Neuronal stem cell (in vitro differentiated cells): ENCODE measurements at places on chromosomes 7 and 10.

GRCh38 chr7:28067171-28067570 is 113.4 kb downstream of the JAZF1 start:
- no peak overlapping the region for H3K27ac ChIP-seq
- peaks cover 7% of the 10 kb centered on the region for H3K27me3 ChIP-seq
- no peaks in the 10 kb centered on the region for H3K36me3 ChIP-seq
- H3K4me3 ChIP-seq, result no peak overlapping the region

DNA sequence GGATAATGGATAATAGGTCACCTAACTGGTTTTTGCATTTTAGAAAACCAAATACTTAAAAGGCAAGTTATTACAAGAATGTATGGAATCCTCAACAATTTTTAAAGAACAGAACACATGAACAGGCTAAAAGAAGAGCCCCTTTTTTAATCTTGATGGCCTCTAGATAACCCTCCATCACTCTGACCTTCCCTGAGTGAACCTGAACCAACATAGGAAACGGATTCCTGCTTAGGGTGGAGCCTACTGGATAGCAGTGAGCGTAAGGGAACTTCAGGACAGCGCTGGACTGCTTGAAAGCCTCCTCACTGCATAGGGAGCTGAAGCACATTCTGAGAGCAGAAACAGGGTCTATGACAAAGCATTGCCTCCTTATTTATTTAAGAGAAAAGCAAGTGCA is 20.5 kb downstream of the TRPV5 start:
- H3K27me3 ChIP-seq, result no peaks in the 10 kb centered on the region
- no peak overlapping the region for H3K4me3 ChIP-seq
- H3K4me1 ChIP-seq, result no peaks in the 10 kb centered on the region
- no peak for DNase-seq
- H3K27ac ChIP-seq, result no peak overlapping the region

GRCh38 chr7:94355454-94355853 is 39.2 kb upstream of the COL1A2 start:
- H3K4me1 ChIP-seq, result no peaks in the 10 kb centered on the region
- no peaks in the 10 kb centered on the region for H3K27me3 ChIP-seq
- DNase-seq, result no peak
- H3K4me3 ChIP-seq, result no peak overlapping the region
- no peaks in the 10 kb centered on the region for H3K36me3 ChIP-seq

- H3K27me3 ChIP-seq, result no peaks in the 10 kb centered on the region
- H3K4me3 ChIP-seq, result no peak overlapping the region
- peaks cover 2% of the 10 kb centered on the region for H3K4me1 ChIP-seq
- H3K27ac ChIP-seq, result no peak overlapping the region
Measured at GRCh38 chr10:88169037-88169319, 305.6 kb downstream of the PTEN start.

- DNase-seq, result no peak
- no peaks in the 10 kb centered on the region for H3K4me1 ChIP-seq
- no peaks in the 10 kb centered on the region for H3K36me3 ChIP-seq
- H3K27ac ChIP-seq, result no peak overlapping the region
Measured at GRCh38 chr10:114881901-114882300, 56.1 kb upstream of the TRUB1 start.

DNA sequence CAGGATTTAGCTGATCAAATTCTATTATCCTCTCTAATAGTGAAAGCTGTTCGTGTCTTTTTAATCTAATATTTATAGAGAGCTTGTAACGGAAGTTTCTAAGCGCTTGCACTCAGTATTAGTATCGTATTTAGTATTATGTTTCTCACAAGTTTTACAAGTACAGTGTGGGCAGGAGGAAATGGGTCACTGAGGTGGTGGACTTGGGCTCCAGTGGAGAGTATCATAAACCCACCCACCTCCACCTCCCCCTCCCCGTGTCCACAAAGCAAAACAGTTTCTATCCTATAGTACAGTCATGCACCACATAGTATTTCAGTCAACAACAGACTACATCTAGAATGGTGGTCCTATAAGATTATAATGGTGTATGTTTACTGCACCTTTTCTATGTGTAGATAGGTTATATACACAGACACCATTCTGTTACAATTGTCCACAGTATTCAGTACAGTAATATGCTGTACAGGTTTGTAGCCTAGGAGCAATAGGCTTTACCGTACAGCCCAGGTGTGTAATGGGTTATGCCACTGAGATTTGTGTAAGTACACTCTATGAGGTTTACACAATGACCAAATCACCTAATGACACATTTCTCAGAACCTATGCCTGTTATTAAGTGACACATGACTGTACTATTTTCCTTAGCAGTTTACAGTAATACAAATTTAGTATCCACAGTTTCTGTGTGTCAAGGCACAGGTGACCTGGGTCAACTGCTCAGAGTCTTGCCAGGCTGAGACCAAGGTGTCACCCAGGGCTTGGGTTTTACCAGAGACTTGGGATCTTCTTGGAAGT is 1021.3 kb upstream of the C7orf33 start:
- no peaks in the 10 kb centered on the region for H3K36me3 ChIP-seq
- H3K4me3 ChIP-seq, result no peak overlapping the region
- H3K4me1 ChIP-seq, result peaks cover 2% of the 10 kb centered on the region
- no peaks in the 10 kb centered on the region for H3K27me3 ChIP-seq
- no peak overlapping the region for H3K27ac ChIP-seq
- DNase-seq, result no peak

DNA sequence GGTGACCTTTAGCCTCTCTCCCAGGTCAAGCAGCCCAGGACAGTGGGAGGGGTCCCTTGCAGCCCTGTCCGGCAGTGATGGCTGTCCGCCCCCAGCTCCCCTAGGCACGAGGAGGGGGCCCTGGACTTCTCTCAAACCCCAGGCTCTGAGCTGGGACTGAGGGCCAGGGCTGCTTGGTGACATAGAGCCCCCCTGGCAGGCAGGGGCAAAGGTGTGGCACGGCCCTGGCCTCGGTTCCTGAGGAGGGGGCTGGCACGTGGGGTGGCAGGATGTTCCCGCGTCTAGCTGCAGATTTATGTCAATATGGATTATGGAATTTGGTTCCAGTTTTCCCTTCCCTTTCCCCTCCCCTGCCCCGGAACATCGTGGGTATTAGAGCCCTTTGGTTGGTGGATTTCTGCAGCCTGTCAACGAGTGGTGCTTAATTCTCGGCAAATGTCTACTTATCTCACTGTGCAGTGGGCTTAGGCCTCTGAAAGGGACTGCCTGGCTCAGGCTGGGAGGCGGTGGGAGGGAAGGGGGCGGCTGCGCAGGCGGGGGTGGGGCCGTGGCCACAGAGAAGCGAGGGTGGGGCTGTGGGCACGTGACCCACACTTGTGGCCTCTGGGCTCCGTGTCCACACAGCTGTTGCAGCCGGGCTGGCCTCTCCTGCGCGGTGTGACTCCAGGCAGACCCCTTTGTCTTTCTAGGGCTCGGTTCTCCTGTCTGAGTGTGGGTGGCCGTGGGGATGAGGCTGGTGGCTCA is 19.3 kb downstream of the UNCX start:
- H3K4me1 ChIP-seq, result peaks cover 20% of the 10 kb centered on the region
- H3K36me3 ChIP-seq, result no peaks in the 10 kb centered on the region
- DNase-seq, result no peak
- H3K27ac ChIP-seq, result no peak overlapping the region

DNA sequence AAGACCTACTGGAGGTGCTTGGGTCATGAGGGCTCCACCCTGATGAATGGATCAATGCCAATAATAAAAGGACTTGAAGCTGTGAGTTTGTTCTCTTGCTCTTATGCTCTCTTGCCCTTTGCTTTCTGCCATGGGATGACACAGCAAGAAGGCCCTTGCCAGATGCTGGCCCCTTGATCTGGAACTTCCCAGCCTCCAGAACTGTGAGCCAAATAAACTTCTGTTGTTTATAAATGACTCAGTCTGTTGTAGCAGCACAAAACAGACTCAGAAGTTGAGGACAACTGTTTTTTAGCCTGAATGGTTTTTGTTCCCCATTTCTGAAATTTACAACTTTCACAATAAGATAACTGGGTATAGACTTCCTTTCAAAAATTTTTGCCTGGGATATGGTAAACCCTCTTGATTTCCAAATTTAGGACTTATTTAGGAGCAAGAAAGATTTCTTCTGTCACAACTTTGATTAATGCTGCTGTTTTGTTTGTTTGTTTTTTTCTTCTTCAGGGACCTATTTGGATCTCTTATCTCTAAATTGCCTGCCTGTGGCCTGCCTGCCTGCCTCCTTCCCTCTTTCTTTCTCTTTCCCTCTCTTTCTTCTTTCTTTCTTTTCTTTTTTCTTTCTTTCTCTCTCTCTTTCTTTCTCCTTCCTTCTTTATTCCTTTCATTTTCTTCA is 12.1 kb downstream of the ENTPD1 start:
- H3K4me3 ChIP-seq, result no peak overlapping the region
- no peaks in the 10 kb centered on the region for H3K36me3 ChIP-seq
- no peak overlapping the region for H3K27ac ChIP-seq
- no peaks in the 10 kb centered on the region for H3K4me1 ChIP-seq
- no peaks in the 10 kb centered on the region for H3K27me3 ChIP-seq
- no peak for DNase-seq

- H3K27ac ChIP-seq, result no peak overlapping the region
- no peaks in the 10 kb centered on the region for H3K36me3 ChIP-seq
- H3K27me3 ChIP-seq, result no peaks in the 10 kb centered on the region
Measured at GRCh38 chr10:14491811-14492210, 161.1 kb upstream of the FRMD4A start.

GRCh38 chr7:132895231-132895630 is 186.7 kb downstream of the CHCHD3 start:
- H3K27ac ChIP-seq, result no peak overlapping the region
- H3K4me1 ChIP-seq, result no peaks in the 10 kb centered on the region
- no peak overlapping the region for H3K4me3 ChIP-seq
- H3K36me3 ChIP-seq, result no peaks in the 10 kb centered on the region
- no peak for DNase-seq

- no peaks in the 10 kb centered on the region for H3K27me3 ChIP-seq
- H3K36me3 ChIP-seq, result no peaks in the 10 kb centered on the region
- H3K27ac ChIP-seq, result no peak overlapping the region
- H3K4me3 ChIP-seq, result no peak overlapping the region
Measured at GRCh38 chr10:110215286-110216170, 8.1 kb downstream of the MXI1 start.

- H3K4me1 ChIP-seq, result no peaks in the 10 kb centered on the region
- H3K27me3 ChIP-seq, result no peaks in the 10 kb centered on the region
- DNase-seq, result no peak
- H3K4me3 ChIP-seq, result no peak overlapping the region
Measured at GRCh38 chr7:101453617-101454016, 90.9 kb downstream of the COL26A1 start.

GRCh38 chr7:8380130-8380529 is 53.3 kb upstream of the NXPH1 start:
- H3K36me3 ChIP-seq, result no peaks in the 10 kb centered on the region
- peaks cover 33% of the 10 kb centered on the region for H3K4me1 ChIP-seq
- H3K27me3 ChIP-seq, result no peaks in the 10 kb centered on the region
- DNase-seq, result no peak
- no peak overlapping the region for H3K27ac ChIP-seq
- no peak overlapping the region for H3K4me3 ChIP-seq

DNA sequence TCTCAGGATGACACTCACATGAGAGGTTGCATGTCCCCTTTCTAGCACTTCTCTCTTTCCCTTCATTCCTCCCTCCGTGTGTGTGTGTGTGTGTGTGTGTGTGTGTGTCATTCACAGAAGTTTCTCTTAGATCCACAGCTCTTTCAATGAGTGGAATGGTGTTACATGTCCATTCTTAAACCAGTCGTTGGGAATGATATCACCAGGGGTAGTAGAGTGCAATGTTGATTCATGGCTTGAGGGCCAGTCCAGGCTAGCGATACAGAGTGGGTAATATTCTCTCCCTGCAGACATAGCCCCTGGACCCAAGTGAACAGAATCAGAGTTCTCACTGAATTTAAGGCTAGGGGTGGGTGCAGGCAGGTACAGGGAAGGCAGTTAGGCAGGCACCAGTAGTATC is 187.8 kb downstream of the SDK1 start:
- H3K36me3 ChIP-seq, result no peaks in the 10 kb centered on the region
- H3K4me1 ChIP-seq, result no peaks in the 10 kb centered on the region
- H3K27me3 ChIP-seq, result no peaks in the 10 kb centered on the region
- no peak overlapping the region for H3K27ac ChIP-seq
- no peak overlapping the region for H3K4me3 ChIP-seq
- DNase-seq, result no peak

- peak; percentile 12 for DNase-seq
- H3K27ac ChIP-seq, result no peak overlapping the region
- H3K27me3 ChIP-seq, result peaks cover 12% of the 10 kb centered on the region
- no peaks in the 10 kb centered on the region for H3K4me1 ChIP-seq
- H3K4me3 ChIP-seq, result no peak overlapping the region
Measured at GRCh38 chr10:6667679-6668270, 87.7 kb upstream of the PRKCQ start.

- H3K4me1 ChIP-seq, result peaks cover 5% of the 10 kb centered on the region
- no peaks in the 10 kb centered on the region for H3K36me3 ChIP-seq
- H3K27me3 ChIP-seq, result peaks cover 98% of the 10 kb centered on the region
- H3K4me3 ChIP-seq, result no peak overlapping the region
- H3K27ac ChIP-seq, result no peak overlapping the region
Measured at GRCh38 chr7:157013101-157013500, 2.6 kb upstream of the MNX1 start.

DNA sequence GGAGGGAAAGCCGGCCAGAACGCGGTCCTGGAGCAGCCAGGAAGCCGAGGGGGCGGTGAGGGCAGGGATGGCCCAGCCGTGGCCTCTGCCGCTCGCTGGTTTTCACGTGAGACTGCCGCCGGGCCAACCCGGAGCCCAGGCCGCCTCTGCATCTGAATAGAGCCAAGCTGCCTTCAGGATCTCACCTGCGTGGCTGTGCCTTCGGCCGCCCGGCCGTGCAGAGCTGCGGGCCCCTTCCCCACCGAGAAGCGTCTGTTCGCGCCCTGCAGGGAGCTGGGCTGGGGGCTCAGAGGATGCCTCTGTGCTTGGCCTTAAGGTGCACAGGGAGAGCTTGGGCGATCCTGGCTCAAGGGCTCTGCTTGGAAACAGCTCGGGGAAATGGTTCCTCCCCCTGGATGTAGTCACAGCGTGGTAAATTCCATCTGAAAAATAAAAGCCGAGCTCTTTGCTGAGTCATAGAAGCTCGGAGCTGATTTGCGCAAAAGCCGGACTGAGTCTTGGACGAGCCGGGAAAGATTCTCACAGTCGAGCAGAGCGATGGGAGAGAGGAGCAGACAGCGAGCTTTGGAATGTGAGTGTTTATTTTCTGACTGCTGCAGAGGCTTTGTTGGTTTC is at the start of gene JAKMIP3:
TSS of gene JAKMIP3 (plus strand) at position 456 of the 615 bp plus-strand sequence. CDS start 38,863 bp downstream, outside the sequence.
- H3K4me1 ChIP-seq, result peaks cover 8% of the 10 kb centered on the region
- H3K36me3 ChIP-seq, result no peaks in the 10 kb centered on the region
- peak; percentile 27 for DNase-seq
- no peak within 1 kb of the TSS for H3K27ac ChIP-seq
- H3K27me3 ChIP-seq, result peaks cover 49% of the 10 kb centered on the region

- no peak for DNase-seq
- no peak overlapping the region for H3K4me3 ChIP-seq
- peaks cover 7% of the 10 kb centered on the region for H3K36me3 ChIP-seq
- peaks cover 9% of the 10 kb centered on the region for H3K4me1 ChIP-seq
Measured at GRCh38 chr7:2553108-2553507, 2.2 kb downstream of the BRAT1 start.
